ENCODE measurements at places on chromosomes 6 and 20. TPM values are rescaled to one million over a fixed set of nuclear protein-coding genes. Genes with fewer than 3 reads are reported as not detected.

DNA sequence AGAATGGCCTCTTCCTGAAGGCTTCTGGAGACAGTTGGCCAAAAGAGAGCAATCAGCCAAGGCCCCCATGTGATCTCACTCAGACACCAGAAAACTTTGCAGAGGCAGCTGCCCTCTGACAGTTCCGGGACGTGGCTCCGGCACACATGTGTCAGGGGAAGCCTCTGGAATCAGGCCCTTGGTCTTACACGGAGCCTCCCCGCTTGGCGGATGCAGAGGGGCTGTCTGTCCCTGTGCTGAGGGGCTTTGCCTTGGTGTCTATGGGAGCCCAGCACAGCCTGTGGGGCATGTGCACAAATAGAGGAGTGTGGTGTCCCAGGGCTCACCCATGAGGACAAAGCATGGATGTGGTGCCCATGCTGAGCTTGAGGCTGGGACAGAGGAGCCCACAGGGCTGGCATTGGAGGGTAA lies 13.8 kb downstream of the SIGLEC1 start:
- no peak for DNase-seq

Gene HSPA1L
- not detected for total RNA-seq

DNA sequence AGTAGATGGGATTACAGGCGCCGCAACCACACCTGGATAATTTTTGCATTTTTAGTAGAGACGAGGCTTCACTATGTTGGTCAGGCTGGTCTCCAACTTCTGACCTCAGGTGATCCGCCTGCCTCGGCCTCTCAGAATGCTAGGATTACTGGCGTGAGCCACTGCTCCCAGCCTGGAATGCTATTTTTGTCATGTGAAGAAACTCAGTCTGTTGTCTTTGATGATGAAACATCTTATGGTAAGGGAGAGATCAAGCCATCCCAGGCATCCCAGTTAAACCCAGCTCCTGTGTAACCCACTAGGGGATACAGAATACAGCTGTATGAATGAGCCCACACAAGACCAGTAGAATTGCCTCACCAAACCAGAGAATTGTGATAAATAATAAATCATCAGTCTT lies 83.6 kb upstream of the RBM24 start:
- no peak for DNase-seq

Gene OOEP
- total RNA-seq: not detected

- no peak for DNase-seq
These were observed 72.8 kb downstream of the CAP2 start for GRCh38 chr6:17466147-17466546.

Data from ascending aorta (tissue), 2 donors.